Right lobe of liver (tissue), 6 donors: ENCODE measurements at places on chromosomes 1 and 21. TPM values are rescaled to one million over a fixed set of nuclear protein-coding genes. Genes with fewer than 3 reads are reported as not detected.

GRCh38 chr1:26602378-26602959 is 72.9 kb downstream of the RPS6KA1 start:
- H3K4me3 ChIP-seq: no peak overlapping the region
- H3K36me3 ChIP-seq: no peaks in the 10 kb centered on the region
- no peaks in the 10 kb centered on the region for H3K4me1 ChIP-seq
- no peak for DNase-seq

GRCh38 chr1:222390181-222390580 is 157.7 kb downstream of the HHIPL2 start:
- no peak overlapping the region for H3K4me3 ChIP-seq
- no peaks in the 10 kb centered on the region for H3K27me3 ChIP-seq
- no peaks in the 10 kb centered on the region for H3K36me3 ChIP-seq
- DNase-seq: no peak
- H3K27ac ChIP-seq: no peak overlapping the region
- no peaks in the 10 kb centered on the region for H3K4me1 ChIP-seq

VANGL2 gene
- total RNA-seq: 0.06 TPM

RHCE gene
- 1.8 TPM for total RNA-seq

SLC25A34 gene
- 11.6 TPM for total RNA-seq

DNA sequence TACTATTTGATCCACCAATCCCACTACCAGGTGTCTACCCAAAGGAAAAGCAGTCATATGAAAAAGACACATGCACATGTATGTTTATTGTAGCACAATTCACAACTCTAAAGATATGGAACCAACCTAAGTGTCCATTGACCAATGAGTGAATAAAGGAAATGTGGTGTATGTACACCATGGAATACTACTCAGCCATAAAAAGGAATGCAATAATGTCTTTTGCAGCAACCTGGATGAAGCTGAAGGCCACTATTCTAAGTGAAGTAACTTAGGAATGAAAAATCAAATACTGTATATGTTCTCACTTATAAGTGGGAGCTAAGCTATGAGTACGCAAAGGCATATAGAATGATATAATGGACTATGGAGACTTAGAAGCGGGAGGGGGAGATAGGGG is 12.6 kb downstream of the ADIPOR1 start:
- DNase-seq: no peak
- peaks cover 54% of the 10 kb centered on the region for H3K36me3 ChIP-seq
- H3K27ac ChIP-seq: no peak overlapping the region
- H3K27me3 ChIP-seq: no peaks in the 10 kb centered on the region

GRCh38 chr1:24392604-24392946 is 21.0 kb downstream of the STPG1 start:
- no peaks in the 10 kb centered on the region for H3K36me3 ChIP-seq
- peaks cover 2% of the 10 kb centered on the region for H3K4me1 ChIP-seq
- H3K4me3 ChIP-seq: no peak overlapping the region
- H3K27ac ChIP-seq: no peak overlapping the region
- DNase-seq: no peak

DNA sequence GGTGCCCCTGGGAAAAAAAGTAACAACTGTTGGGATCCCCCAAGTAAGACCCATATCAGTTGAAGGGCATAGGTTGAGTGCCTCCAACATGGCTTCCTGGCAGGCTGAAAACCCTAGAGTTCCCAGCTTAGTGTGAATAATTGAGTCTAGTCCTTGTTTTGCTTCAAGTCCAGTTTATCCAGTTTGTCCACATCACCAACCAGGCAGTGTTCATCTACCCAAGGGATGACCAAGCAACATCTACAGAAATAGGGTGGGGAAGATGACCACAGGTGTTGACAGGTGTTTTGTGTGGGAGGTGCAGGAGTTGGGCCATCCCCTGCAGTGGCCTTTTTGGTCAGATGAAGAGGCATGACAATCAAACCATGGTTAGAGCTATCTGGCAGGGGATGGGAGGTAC is 54.3 kb upstream of the ERO1B start:
- no peak overlapping the region for H3K4me3 ChIP-seq
- H3K4me1 ChIP-seq: peaks cover 5% of the 10 kb centered on the region
- DNase-seq: no peak
- no peaks in the 10 kb centered on the region for H3K36me3 ChIP-seq
- no peaks in the 10 kb centered on the region for H3K27me3 ChIP-seq
- H3K27ac ChIP-seq: no peak overlapping the region

DNA sequence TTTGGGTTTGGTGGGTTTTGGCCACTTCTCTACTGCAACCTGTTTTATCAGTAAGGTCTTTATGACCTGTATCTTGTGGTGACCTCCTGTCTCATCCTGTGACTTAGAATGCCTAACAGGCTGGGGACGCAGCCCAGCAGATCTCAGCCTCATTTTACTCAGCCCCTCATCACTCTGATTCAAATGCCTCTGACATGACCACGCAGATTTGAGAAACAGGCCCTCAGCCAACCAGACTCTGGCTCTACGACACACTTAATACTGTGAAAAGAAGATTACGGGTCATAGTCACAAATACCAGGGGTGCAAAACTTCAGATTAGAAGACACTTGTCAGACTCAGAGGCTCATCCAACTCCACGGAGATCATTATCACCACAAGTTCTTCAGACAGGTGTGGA is 28.3 kb upstream of the KIF26B start:
- H3K4me3 ChIP-seq: no peak overlapping the region
- H3K36me3 ChIP-seq: no peaks in the 10 kb centered on the region

- H3K27ac ChIP-seq: no peak overlapping the region
- no peaks in the 10 kb centered on the region for H3K36me3 ChIP-seq
- no peaks in the 10 kb centered on the region for H3K27me3 ChIP-seq
- DNase-seq: no peak
Measured at GRCh38 chr1:191618181-191618580, 540.1 kb upstream of the RGS18 start.

- no peak overlapping the region for H3K27ac ChIP-seq
- no peak overlapping the region for H3K4me3 ChIP-seq
- no peaks in the 10 kb centered on the region for H3K27me3 ChIP-seq
- no peak for DNase-seq
- H3K4me1 ChIP-seq: no peaks in the 10 kb centered on the region
- H3K36me3 ChIP-seq: no peaks in the 10 kb centered on the region
Measured at GRCh38 chr1:187481581-187482148, 652.9 kb downstream of the PLA2G4A start.

OR6N1 gene
- not detected for total RNA-seq

DNA sequence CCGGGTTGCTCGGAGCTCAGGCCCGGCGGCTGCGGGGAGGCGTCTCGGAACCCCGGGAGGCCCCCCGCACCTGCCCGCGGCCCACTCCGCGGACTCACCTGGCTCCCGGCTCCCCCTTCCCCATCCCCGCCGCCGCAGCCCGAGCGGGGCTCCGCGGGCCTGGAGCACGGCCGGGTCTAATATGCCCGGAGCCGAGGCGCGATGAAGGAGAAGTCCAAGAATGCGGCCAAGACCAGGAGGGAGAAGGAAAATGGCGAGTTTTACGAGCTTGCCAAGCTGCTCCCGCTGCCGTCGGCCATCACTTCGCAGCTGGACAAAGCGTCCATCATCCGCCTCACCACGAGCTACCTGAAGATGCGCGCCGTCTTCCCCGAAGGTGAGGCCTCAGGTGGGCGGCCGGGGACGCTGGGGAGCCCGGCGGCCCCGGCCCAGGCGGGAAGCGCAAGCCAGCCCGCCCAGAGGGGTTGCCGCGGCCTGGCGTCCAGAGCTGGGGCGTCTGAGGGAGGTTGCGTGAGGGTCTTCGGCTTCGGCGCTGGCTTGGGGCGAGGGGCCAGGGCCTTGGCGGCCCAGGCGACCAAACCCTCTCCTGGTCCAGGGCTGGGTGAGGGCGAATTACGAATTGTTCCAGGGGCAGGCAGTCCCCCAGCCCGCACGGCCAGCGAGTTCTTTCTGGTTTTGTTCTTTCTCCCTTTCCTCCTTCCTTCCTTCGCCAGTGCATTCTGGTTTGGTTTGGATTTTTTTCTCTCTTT is 805 bp downstream of the SIM2 start:
- H3K27ac ChIP-seq: no peak overlapping the region
- H3K4me3 ChIP-seq: no peak overlapping the region
- peaks cover 8% of the 10 kb centered on the region for H3K4me1 ChIP-seq

LINGO4 gene
- total RNA-seq: 0.37 TPM

DNA sequence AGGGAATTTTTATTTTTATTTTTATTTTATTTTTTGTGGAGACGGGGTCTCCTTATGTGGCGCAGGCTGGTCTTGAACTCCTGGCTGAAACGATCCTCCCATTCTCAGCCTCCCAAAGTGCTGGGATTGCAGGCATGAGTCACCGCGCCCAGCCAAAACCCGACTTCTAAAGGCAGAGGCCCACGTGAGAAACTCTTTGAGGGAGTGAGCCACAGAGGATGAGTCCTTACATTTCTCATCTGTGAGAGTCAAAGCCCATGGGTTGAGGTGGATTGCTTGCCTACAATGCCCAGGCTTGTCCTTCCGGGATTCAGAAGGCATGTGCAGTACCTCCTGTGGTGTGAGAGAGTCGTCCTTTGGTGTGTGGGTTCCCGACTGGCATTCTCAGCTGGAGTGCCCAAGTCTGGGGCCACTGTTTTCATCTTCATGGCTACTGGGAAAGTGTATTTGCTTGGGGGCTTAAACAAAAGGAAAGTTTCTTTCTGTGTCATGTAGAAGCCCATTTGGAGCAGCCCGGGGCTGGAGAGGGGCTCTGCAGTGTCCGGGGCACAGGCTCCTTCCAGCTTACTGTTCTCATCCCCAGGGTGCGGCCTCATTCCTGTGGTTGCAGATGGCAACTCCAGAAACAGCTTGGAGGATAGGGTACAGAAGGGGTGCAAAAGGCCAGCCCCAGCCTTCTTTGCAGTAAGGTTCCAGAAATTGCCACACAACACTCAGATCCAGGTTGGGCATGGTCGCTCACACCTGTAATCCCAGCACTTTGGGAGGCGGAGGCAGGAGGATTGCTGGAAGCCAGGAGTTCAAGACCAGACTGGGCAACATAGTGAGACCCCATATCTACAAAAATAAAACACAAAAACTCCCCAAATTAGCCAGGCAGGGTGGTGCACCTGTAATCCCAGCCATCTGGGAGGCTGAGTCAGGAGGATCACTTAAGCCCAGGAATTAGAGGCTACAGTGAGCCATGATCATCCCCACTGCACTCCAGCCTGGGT is 29.4 kb upstream of the CSF3R start:
- no peaks in the 10 kb centered on the region for H3K27me3 ChIP-seq
- H3K4me1 ChIP-seq: no peaks in the 10 kb centered on the region
- no peak overlapping the region for H3K4me3 ChIP-seq
- no peaks in the 10 kb centered on the region for H3K36me3 ChIP-seq
- DNase-seq: no peak
- no peak overlapping the region for H3K27ac ChIP-seq

- no peak overlapping the region for H3K4me3 ChIP-seq
- DNase-seq: peak; percentile 48
- no peaks in the 10 kb centered on the region for H3K4me1 ChIP-seq
Measured at GRCh38 chr1:45566722-45567121, 16.1 kb downstream of the AKR1A1 start.

LCE3E gene
- total RNA-seq: not detected

GRCh38 chr1:158246650-158247049 is 7.6 kb upstream of the CD1A start:
- no peaks in the 10 kb centered on the region for H3K36me3 ChIP-seq
- H3K27ac ChIP-seq: no peak overlapping the region
- no peaks in the 10 kb centered on the region for H3K4me1 ChIP-seq
- H3K4me3 ChIP-seq: no peak overlapping the region

HEATR1 gene
- total RNA-seq: 10.1 TPM

- H3K27me3 ChIP-seq: no peaks in the 10 kb centered on the region
- no peak for DNase-seq
- H3K4me3 ChIP-seq: no peak overlapping the region
- no peaks in the 10 kb centered on the region for H3K4me1 ChIP-seq
Measured at GRCh38 chr1:11453742-11454491, 25.0 kb upstream of the DISP3 start.

OR2M7 gene
- not detected for total RNA-seq

PGBD5 gene
- total RNA-seq: 1.9 TPM

NTRK1 gene
- total RNA-seq: not detected

SPTA1 gene
- total RNA-seq: 1.4 TPM

DNA sequence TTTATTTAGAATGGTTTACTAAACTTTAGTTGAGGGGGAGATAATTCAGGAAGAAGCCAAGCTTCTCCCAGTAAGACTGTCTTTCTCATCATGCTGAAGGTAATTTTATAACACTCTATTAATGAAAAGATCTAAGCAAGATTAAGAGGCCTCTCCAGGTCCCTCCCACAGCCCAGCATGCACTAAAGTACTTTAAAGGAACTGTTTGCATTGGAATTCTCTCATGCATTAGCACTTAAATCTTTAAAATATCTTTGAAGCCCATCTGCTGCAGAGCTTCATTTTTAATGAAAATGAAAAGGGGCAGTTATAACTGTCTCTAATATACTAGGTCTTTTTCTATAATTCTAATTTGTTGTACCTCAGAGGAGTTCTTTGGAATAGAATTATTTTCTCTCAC is 1379.1 kb upstream of the ADGRL4 start:
- no peaks in the 10 kb centered on the region for H3K36me3 ChIP-seq
- H3K4me1 ChIP-seq: no peaks in the 10 kb centered on the region
- H3K27me3 ChIP-seq: no peaks in the 10 kb centered on the region
- H3K4me3 ChIP-seq: no peak overlapping the region
- DNase-seq: no peak

DNA sequence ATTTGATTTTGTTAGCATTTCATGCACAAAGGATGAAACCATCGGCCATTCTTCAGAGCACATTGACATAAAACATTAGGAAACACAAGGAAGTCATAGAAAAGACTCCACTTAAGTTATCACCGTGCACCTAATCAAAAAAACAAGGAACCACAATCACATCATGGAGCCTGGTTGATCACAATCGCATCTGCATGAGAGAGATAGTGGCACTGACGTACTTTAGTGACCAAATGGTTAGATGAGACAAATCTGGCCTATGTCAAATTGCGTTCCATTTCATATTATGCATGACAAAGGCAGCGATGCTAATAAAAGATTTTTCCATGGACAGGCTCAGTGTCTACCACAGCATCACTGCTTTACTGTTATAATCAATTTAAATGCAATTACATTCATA is 571.8 kb upstream of the ADGRL2 start:
- H3K4me3 ChIP-seq: no peak overlapping the region
- DNase-seq: no peak
- no peak overlapping the region for H3K27ac ChIP-seq
- H3K27me3 ChIP-seq: no peaks in the 10 kb centered on the region
- H3K36me3 ChIP-seq: no peaks in the 10 kb centered on the region

DNA sequence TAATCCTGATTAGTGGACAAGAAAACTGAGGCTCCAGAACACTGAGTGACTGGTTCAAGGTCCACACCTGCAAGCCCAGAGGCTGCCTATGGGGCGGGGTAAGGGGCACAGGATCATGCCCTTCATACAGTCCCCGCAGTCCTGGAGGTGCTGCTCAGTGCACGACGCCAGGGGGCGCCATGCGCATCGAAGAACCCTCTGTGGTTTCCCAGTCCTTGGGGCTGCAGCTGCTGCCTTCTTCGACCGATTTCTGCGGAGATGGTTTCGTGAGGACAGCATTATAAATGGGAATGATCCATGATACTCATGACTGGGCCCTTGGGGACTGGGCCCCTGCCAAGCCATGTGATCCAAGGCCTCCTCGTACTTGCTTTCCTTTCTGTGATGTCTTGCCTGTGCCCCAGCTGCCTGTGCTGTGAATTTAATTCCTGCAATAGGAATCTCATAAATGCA is 37.1 kb upstream of the ARHGEF10L start:
- H3K4me3 ChIP-seq: no peak overlapping the region
- H3K27ac ChIP-seq: no peak overlapping the region
- peaks cover 3% of the 10 kb centered on the region for H3K4me1 ChIP-seq
- no peaks in the 10 kb centered on the region for H3K27me3 ChIP-seq
- peak; percentile 85 for DNase-seq
